ENCODE measurements at places on chromosomes 12 and 14.

- no peak for DNase-seq
Measured at GRCh38 chr12:41942354-41942753, 202.3 kb downstream of the GXYLT1 start.

DNA sequence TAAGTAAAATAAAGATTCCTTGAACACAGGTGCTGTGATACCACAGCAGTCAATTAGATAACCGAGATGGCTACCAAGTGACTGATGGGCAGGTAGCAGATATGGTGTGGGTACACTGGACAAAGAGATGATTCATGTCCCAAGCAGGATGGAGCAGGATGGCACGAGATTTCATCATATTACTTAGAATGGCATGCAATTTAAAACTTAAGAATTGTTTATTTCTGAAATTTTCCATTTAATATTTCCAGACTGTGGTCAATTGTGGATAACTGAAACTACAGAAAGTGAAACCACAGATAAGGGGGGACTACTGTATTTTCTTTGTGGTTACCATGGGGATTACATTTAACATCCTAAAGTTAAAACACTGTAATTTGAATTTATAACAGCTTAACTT is 7.5 kb upstream of the ZFP36L1 start:
- no peak for DNase-seq

DNA sequence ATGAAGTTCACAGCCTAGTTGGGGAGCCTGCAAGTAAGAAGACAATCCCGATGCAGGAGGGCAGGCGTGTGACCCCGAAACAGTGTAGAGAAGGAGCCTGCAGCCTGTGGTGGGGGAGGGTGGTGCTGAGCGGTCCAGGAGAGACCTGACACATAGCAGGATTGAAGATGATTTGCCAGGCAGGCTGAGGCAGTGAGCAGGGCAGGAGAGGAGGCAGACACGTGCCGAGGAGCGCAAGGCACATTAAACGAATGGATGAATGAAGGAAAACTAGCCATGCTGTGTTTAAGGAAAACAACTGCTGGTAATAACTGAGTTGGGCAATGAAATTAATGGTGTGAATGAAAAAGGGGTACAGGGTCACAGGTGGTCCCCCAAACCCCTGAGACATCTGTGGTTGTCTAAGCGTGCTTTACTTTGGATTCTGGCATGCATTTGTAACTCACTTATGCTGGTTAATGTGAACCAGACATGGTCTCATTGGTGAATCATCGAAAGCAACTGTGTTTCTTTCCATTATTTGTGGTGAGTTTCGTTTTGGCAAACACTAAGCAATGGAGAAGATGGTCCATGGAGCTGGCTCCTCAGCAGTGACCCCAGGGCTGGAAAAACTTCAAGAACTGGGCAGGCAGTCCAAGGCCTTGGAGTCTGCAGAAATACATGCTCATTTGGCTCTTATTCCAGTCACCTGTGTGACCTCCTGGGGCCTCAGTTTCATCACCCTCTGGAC is 96.9 kb upstream of the EVL start:
- no peak for DNase-seq

DNA sequence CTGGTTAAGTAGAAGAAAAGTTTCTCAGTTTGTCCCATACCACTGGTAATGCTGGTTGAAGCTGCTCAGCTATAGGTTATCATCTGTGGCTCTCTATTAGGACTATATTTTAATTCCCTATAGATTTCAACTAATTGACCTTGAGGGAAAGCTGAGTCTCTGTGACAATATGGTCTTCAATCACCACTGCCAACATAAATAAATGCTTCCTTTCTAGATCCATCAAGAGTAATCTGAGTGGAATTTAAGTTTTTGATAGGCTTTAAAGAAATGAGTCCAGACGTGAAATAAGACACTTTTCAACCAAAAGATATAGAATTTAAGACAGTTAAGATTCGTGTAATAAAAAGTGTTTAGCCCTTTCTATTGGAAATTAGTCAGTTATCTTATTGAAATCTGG is 63.5 kb upstream of the MYF6 start:
- DNase-seq = no peak

DNA sequence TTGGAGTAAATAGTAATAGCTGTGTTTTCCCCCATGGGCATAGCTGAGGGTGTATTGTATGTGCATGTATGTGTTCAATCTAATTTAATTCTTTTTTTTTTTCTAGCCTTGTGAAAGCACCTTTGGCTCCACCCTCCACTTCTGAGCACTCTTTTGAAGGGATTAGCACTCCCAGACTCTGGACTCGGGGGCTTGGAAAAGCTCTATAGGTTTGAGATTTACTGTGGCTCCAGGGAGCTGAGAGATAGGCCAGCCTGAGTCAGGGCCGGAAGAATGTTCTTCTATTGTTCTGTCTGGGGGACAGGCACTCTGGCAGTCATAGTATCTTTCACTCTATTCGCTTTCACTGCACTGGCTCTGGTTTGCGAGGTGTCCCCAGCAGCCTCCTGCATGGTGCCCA is 540.0 kb upstream of the TBX3 start:
- no peak for DNase-seq

- no peak for DNase-seq
Measured at GRCh38 chr14:103699901-103700752, 15.1 kb downstream of the XRCC3 start.

DNA sequence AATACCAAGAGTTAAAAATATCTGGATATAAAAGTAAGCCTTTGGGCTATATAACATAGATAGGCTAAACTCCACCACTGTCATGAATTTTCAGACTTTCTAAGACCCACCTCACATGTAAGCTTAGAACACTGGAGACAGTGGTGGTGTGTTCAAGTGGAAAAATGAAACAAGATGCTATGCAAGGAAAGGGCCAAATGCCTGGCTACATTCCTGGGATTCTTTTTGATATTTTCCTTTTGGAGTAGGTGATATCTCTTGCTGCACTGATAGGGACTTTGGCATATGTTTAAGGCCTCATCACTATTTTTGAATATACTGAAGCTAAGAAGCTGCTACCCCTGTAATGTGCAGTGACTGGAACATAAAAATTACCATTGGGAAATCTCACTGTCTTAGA is 341.3 kb downstream of the SLC16A7 start:
- DNase-seq = no peak

DNA sequence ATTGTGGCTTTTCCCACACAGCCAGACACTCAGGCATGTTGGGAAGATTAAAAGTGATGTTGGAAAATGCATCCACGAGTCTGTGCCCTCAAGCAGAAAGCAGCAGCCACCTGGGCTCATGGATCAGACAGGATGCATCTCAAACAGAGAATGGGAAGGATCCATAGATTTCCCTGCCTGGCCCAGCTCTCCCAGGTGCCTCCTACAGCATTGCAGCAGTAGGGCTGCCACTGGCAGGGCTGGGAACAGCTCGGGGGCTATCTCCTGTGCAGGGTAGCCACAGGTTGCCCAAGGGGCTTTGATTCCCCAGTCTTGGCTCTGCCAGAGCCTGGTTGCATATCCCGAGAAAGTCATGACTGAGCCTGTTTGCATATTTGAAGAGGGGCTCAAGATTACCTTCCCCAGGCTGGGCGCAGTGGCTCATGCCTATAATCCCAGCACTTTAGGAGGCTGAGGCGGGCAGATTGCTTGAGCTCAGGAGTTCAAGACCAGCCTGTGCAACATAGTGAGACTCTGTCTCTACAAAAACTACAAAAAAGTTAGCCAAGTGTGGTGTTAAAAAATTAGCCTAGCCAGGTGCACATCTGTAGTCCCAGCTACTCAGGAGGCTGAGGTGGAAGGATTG is 19.5 kb downstream of the C14orf132 start:
- no peak for DNase-seq

- DNase-seq = no peak
Measured at GRCh38 chr14:87179936-87180335, 813.0 kb downstream of the GALC start.

GRCh38 chr14:43855556-43855955 is 651.5 kb downstream of the FSCB start:
- no peak for DNase-seq

DNA sequence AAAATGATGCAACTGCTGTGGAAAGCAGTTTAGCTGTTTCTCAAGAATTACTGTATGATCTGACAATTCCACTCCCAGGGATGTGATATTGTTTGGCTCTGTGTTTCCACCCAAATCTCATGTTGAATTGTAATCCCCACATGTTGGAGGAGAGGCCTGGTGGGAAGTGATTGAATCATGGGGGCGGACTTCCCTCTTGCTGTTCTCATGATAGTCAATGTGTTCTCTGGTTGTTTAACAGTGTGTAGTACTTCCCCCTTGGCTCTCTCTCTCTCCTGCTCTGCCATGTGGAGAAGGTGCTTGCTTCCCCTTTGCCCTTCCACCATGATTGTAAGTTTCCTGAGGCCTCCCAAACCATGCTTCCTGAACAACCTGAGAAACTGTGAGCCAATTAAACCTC is 93.4 kb upstream of the CPM start:
- no peak for DNase-seq

GRCh38 chr14:44795725-44796124 is 166.0 kb downstream of the KLHL28 start:
- DNase-seq = no peak

DNA sequence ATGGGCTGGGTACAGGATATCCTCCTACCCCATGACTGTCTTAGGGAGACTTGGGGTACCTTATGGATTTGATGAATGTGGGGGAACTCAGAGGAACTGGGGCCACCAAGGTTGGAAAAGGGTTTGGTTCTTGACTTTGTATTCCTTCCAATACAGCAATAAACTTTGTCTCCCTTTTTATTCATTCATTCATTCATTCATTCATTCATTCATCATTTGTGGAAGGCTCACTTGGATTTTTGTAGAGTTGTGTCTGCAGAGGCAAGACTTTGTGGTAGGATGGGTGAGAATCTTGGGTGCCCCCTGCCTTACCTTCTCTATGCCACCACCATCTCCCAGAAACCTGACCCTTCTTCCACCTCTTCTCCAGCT is 21.1 kb downstream of the SOAT2 start:
- no peak for DNase-seq

GRCh38 chr12:106498056-106498455 is 84.7 kb upstream of the RFX4 start:
- DNase-seq = no peak

DNA sequence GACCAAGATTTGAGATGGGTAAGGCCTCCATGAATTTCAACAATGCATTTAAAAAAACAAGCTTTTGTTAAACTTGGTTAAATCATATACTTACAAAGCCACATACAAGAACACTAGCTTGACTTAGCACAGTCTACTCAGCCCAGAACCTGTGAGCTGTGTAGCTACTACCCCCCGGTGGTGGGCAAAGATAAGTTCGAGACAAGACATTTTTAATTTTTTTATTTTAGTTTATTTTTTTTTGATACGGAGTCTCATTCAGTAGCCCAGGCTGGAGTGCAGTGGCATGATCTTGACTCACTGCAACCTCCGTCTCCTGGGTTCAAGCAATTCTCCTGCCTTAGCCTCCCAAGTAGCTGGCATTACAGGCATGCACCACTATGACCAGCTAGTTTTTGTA is 3.7 kb upstream of the NECAP1 start:
- no peak for DNase-seq

DNA sequence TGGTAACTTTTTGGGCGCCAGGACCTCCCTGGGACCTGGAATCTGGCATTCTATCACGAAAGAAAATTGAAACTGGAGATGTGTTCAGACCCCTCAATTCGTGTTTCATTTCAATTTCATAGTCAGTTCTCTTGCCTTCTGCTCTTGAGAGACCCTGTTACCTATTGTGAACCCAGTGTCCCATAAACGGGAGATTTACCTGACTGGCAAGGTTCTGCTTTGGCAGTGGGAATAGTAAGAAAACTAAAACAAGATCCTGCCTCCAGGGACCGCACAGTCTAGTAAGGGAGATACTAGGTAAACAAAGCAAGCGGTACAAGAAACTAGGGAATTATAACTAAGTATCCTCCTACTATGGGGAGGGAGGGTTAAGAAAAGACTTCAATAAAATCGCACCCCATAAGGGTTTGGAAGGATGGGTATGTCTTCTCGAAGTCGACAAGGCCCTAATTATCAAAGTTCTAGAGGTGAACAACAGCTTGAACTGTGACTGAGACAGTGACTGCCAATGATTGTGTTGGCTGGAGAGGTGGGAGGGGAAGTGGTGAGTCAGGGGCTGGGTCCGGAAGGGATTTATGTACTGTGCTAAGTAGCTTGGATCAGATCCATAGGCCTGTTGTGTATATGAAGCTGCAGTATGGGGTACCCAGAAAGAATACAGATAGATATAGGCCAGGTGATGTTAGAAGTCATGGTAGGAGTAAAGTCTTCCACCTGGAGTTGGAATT is 754 bp downstream of the ACSS3 start:
- no peak for DNase-seq

DNA sequence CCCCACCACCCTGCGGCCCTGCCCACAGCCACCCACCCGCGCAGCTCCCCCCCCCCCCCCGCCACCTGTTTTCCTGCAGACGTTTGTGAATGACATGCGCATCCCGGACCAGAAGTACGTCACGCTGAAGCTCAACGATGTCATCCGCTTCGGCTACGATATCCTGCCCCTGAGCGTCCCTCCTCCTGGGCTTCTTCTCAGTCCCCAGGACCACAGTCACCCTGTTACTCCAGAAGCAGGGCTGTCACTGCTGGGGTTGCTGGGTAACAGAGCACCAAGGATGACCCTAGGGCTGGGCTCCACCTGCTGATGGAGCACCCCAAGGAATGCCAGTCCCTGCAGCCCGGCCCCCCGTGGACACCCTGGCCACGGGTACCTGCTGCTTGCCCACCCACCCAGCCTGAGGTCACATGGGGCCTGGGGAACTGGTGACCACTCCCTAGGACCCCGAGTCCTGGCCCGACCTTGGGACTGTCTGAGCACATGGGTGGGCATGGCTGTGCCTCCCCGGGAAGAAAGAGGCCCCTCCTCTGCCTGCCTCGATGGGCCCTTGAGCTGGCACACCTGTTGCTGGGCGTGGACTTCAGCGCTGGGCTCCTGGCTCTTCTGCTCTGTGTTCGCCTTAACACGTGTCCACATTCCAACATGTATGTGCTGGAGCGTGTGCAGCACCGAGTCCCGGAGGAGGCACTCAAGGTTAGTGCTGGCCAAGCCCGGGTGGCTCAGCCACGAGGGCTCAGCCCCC is 12.9 kb downstream of the CEP170B start:
- no peak for DNase-seq

DNA sequence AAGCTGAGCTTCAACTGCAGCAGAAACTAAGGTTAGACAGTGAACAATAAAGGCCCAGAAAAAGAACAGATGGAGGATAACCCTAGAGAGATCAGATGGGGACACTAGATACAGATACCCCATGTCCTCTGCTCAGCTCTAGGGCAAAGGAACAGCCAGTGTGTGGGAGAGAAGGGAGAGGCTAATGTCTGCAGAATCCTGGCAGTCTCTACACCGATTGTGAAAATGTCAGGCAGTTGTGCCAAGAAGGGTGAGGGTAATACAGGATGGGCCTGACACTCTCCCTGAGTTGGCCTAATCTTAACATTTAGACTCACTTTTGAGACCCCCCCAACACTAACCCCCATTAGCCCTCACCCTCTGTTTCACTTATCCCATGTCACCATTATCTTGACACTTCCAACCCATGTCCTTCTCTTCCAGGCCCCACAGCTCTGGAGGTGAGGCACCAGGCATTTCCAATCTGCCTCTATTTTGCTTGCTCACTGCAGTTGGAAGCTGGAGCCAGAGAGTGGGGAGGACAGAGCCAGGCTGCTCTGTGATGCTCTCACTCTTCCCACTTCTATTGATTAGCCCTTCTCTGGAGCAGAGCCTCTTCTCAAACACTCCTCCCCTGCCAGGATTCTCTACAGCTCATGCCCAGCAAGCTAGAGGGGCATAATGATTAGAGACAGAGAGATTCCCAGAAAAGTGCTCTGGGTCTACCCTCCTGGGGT is 3.0 kb upstream of the BLOC1S1 start:
- no peak for DNase-seq

GRCh38 chr12:7096979-7097378 is 4.7 kb upstream of the C1R start:
- no peak for DNase-seq

- no peak for DNase-seq
Measured at GRCh38 chr14:58465421-58465820, 37.9 kb downstream of the KIAA0586 start.
